ENCODE measurements at places on chromosomes 16 and 17.
A peak's percentile ranks its signal among the peaks of the same experiment; 100 is the strongest.

DNA sequence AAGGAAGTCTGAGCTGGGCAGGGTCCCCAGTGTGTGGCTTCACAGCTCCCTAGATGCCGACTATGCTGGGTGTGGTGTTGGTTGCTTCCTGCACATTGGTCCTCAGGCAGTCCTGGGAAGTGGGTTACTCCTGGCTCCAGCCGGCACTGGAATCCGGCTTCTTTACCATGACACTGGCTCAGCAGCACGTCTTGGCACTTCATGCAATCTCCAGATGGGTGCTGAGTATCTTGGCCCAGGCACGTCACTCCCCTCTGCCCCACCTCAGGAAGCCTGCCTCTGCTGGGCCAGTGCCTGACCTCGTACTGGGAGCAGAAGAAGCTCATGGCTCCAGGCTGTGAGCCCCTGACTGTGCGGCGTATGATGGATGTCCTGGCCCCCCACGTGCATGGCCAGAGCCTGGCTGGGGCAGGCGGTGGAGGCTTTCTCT lies 24.5 kb downstream of the FCSK start:
- no peak for DNase-seq
- peaks cover 49% of the 10 kb centered on the region for H3K36me3 ChIP-seq
- H3K4me3 ChIP-seq, result no peak overlapping the region
- H3K27ac ChIP-seq, result no peak overlapping the region

- no peak for DNase-seq
- no peaks in the 10 kb centered on the region for H3K4me1 ChIP-seq
- H3K36me3 ChIP-seq, result no peaks in the 10 kb centered on the region
- H3K4me3 ChIP-seq, result no peak overlapping the region
Measured at GRCh38 chr17:6024576-6024975, 45.6 kb upstream of the WSCD1 start.

DNA sequence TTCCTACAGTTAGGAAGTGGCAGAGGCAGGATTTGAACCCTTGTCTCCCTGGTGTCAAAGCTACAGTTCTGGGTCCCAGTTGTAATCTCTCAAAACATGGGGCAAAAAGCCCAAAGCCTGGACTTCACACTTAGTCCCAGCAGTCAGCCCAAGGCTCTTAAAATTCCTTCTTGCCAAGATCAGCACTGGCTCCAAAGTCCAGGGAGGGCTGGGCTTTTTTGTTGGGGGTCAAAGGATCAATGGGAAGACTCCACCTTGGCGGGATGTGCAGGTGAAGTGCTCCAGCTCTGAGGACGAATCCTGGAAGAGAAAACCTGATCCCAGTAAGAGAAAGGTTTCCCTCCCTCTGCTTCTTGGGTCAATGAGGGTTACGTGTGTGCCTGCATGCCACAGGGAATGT lies 195.5 kb downstream of the HAPSTR1 start:
- H3K4me3 ChIP-seq, result no peak overlapping the region
- no peak overlapping the region for H3K27ac ChIP-seq
- no peak for DNase-seq
- H3K27me3 ChIP-seq, result no peaks in the 10 kb centered on the region
- H3K4me1 ChIP-seq, result peaks cover 6% of the 10 kb centered on the region

DNA sequence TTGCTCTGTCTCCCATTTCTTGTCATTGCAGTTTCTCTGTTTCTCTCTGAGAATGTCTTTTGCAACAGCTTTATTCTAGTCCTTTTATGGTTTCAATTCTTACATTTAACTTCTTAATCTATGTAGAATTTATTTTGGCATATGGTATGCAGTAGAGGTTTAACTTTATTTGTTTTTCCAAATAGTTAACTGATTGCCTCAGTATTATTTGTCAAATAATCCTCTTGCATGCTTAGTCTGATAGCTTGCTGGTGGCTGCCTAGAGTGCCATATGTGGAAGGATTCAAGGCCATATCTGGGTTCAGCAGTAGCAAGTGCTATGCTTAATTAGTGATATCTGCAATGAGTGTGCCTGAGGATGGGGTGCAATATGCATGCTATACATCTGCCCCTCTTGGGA lies 6.9 kb downstream of the SNTB2 start:
- H3K4me1 ChIP-seq, result peaks cover 38% of the 10 kb centered on the region
- no peaks in the 10 kb centered on the region for H3K36me3 ChIP-seq
- DNase-seq, result peak; percentile 61
- H3K4me3 ChIP-seq, result no peak overlapping the region
- no peaks in the 10 kb centered on the region for H3K27me3 ChIP-seq

GRCh38 chr16:57041182-57042156 lies 50.9 kb upstream of the CPNE2 start:
- H3K36me3 ChIP-seq, result no peaks in the 10 kb centered on the region
- H3K4me1 ChIP-seq, result peaks cover 13% of the 10 kb centered on the region
- H3K27me3 ChIP-seq, result no peaks in the 10 kb centered on the region
- H3K27ac ChIP-seq, result no peak overlapping the region

DNA sequence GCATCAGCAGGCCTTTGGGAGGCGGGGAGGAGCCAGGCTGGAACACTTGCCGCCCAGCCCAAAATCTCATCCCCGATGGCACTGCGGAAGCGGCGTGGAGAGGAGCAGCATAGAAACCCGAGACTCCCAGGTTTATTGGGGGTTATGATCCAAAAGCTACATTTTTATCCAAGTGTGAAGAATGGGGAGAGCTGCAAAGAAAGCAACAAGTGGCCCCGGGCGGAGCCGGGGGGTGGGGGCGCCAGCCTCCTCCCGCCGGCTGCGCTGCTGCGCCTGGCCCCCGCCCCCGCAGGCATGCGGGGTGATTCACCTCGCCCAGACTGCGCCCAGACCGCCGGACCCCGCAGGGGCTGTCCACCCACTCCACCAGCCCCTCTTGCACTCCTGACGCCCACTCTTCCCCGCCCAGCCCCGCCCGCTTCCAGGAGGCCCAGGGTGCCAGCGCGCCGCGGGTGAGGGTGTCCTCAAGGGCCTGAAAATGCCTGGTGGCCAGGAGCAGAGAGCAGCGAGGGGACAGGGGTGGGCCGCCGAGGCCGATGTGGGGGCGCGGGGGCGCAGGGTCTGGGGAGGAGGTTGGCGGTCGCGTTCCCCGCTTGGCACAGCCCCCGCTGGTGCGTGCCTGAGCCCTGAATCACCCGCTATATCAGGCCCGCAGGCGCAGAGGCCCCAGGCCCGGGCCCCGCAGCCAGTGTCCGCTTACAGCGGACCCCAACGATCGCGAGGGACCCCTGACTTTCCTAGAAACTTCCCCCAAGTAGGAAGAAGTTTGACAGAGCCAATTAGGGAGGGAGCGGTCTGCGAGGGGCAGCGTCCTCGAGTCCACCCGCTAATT lies 1.3 kb downstream of the CAVIN1 start:
- DNase-seq, result no peak
- H3K4me3 ChIP-seq, result peak overlapping the region; percentile 95
- H3K36me3 ChIP-seq, result no peaks in the 10 kb centered on the region
- H3K27ac ChIP-seq, result no peak overlapping the region
- H3K4me1 ChIP-seq, result peaks cover 40% of the 10 kb centered on the region

DNA sequence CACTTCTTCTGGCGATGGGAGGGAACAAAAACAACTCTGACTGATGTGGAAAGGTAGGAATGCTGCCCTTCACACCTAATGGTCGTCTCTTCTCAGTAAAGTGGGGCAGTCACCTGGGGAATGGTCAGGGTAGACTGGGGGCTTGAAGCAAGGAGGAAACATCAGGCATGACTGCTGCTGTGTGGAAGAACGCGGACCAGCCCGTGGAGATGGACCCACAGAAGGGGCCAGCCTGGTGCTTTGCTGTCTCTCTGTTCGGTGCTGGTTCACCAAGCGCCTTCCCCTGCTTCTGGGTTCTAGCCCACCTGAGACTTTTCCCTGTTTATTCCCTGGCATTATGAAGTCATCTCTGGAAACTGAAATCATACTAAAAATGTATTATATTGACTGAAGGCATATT lies 96.2 kb upstream of the DNAH17 start:
- DNase-seq, result no peak
- H3K27me3 ChIP-seq, result no peaks in the 10 kb centered on the region
- no peak overlapping the region for H3K27ac ChIP-seq
- H3K4me3 ChIP-seq, result no peak overlapping the region
- H3K36me3 ChIP-seq, result peaks cover 42% of the 10 kb centered on the region

- no peak overlapping the region for H3K27ac ChIP-seq
- H3K4me3 ChIP-seq, result no peak overlapping the region
- H3K27me3 ChIP-seq, result peaks cover 62% of the 10 kb centered on the region
- H3K4me1 ChIP-seq, result peaks cover 5% of the 10 kb centered on the region
- no peaks in the 10 kb centered on the region for H3K36me3 ChIP-seq
- DNase-seq, result no peak
Measured at GRCh38 chr17:77836557-77837041, 121.9 kb upstream of the TNRC6C start.

DNA sequence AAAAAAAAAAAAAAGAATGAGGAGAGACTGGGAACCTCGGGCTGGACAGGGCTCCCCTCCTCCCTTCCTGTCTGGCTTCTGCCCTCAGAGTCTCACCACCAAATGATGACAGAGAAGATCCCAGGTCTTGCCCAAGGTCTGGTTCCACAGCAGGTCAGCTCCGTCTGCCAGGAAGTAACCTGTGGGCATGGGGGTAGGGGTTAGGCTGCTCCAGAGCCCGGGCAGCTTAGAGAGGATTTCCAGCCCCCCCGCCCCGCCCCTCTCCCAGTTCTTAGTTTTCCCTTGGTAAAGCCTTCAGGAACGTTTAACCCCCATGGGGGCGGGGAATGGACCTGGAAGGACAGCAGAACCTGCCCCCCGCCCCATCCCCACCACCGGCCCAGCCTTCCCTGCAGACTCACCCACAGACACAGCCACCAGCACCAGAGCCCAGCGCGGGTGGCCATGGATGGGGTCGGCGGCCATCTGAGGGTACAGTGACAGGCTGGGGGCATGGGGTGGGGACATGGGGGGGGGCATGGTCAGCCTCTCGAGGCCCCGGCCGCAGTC lies 700 bp downstream of the TLCD2 start:
- peaks cover 31% of the 10 kb centered on the region for H3K4me1 ChIP-seq
- no peak for DNase-seq
- no peak overlapping the region for H3K27ac ChIP-seq
- peak overlapping the region; percentile 88 for H3K4me3 ChIP-seq

DNA sequence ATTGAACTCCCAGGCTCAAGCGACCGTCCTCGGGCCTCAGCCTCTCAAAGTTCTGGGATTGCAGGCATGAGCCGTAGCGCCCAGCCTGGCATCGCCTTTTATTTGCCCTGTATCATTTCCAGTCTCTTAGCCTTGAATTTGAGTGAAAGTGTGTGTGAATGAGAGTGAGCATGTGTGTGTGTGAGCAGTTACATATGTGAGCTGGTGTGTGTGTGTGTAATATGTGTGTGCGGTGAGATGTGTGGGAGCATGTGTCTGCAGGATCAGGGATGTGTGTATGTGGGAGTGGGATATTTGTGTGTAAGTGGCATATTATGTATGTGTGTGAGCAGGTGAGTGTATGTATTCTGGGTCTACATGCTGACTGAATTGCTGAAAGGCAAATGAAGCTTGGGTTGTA lies 5.5 kb downstream of the RAB11FIP3 start:
- DNase-seq, result no peak
- H3K36me3 ChIP-seq, result 0 out of 3 replicates have a peak, but pooled peaks cover 4% of the 10 kb centered on the region
- H3K4me3 ChIP-seq, result no peak overlapping the region
- H3K27ac ChIP-seq, result no peak overlapping the region
- no peaks in the 10 kb centered on the region for H3K27me3 ChIP-seq

DNA sequence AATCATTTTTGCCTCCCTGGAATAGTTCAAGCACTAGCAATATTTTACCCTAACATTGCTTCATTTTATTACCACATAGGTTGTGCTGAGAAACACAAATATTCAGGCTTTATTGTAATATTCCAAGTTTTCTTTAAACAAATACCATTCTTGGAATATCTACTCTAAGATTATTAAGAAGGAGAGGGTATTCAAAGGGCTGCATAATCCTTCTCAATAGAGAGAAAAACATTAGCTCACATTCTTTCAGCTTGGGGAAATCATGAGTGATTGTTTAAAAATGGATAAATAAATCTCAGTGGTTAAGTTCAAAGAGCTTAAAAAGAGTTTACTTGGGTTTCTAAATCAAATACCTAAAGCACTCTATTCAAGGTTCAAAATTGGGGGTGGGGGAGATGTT lies 111.9 kb upstream of the CORO6 start:
- no peaks in the 10 kb centered on the region for H3K27me3 ChIP-seq
- H3K36me3 ChIP-seq, result no peaks in the 10 kb centered on the region
- peak; percentile 32 for DNase-seq
- H3K27ac ChIP-seq, result peak overlapping the region; percentile 12
- no peak overlapping the region for H3K4me3 ChIP-seq
